ENCODE measurements at places on chromosomes 6 and 20. TPM values are rescaled to one million over a fixed set of nuclear protein-coding genes. Genes with fewer than 3 reads are reported as not detected.

Gene HLA-DQB1
- 11.6 TPM for total RNA-seq

Gene UNC5CL
- total RNA-seq = 1.2 TPM

Gene TRIM40
- not detected for total RNA-seq

Gene PLN
- total RNA-seq = not detected

Gene OOEP
- total RNA-seq = 0.38 TPM

Gene PDYN
- total RNA-seq = not detected

Gene FAM83C
- not detected for total RNA-seq

Gene HLA-DQA1
- 6.9 TPM for total RNA-seq

All from activated CD8-positive, alpha-beta memory T cell treated with anti-CD3 and anti-CD28 coated beads for 36 hours (primary cell).